Left cardiac atrium (tissue), 4 donors: ENCODE measurements at places on chromosomes 11 and 22. TPM values are rescaled to one million over a fixed set of nuclear protein-coding genes. Genes with fewer than 3 reads are reported as not detected.

The APOBEC3A gene
- 1.6 TPM for total RNA-seq

DNA sequence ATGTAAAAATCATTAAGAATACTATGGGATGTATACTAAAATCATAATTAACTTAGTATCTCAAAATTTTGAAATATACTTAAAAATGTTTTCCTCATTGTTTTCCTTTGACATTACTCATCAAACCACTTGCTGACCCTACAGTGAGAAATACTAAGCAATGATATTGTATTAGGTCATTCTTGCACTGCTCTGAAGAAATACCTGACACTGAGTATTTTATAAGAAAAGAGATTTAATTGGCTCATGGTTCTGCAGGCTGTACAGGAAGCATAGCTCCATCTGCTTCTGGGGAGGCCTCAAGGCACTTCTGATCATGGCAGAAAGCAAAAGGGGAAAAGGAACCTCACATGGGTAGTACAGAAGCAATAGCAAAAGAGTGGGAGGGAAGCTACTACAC lies 950.9 kb upstream of the CHORDC1 start:
- no peak for DNase-seq

DNA sequence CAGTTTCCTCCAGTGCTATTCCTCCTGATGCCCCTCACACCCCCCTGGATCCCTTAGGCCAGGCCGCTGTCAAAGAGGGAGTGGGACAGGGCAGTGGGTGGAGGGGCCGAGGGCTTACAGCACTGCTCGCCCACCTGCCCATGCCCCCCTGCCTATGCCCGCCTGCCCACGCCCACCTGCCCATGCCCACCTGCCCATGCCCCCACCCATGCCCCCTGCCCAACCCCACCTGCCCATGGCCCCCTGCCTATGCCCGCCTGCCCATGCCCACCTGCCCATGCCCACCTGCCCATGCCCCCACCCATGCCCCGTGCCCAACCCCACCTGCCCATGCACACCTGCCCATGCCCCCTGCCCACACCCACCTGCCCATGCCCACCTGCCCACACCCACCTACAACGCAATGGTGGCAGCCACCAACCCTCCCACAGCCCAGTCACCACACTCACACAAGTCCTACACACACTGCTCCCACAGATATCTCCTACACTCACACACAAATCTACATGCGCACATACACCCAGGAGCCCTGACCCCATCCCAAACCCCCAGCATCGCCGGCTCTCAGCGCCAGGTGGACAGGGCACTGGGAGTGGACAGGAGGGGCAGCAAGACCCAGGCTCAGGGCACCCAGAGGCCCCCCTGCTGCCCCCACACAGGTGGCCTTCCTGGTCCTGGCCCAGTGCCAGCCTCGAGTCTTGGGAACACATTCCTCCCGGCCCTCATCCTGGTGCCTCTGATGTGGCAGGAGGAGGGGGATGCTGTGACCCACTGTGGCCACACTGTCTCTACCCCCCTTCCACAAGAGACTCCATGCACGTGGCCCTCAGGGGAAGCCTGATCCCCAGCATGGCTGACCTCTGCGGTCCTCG lies 61.8 kb downstream of the CYTH4 start:
- DNase-seq: no peak

The SEC14L3 gene
- not detected for total RNA-seq

DNA sequence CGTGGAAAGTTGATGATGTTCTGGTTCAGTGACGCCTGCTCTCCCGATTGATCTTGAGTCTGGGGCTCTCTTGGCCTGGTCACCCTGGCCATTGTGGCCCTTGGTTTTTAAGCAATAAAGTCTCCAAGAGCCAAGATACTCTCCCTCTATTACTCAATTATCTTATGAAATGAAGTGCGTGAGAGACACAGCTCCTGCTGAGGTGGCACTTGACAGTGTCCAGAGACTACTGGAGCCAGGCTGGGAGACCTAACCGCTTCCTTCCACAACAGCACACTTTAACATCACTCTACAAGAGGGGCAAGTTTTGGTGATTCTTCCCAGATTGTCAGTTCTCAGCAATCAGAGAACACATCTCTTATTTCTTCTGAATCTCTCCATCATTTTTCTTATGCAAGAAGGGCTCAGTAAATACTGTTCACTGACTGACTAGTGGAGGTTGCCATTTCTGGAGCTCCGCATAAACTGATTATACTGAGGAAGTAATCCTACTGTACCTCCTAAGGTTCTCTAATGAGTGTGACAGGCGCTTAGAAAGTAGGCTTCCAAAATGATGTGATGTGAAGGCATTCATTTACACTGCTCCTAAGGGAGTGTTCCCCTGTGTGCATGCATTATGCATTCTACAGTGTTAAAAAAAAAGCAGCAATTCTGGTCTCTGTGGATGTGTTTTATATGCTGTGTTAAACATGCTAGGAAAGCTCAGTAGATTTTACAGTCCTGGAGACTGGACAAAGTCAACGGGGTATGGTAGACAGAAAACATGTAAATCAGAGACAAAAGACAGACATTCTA lies 968.0 kb downstream of the OPCML start:
- DNase-seq: no peak
